ENCODE measurements at places on chromosomes 11 and 22.

GRCh38 chr11:19880088-19880345, 167.4 kb downstream of the NAV2 start:
- no peak for DNase-seq

DNA sequence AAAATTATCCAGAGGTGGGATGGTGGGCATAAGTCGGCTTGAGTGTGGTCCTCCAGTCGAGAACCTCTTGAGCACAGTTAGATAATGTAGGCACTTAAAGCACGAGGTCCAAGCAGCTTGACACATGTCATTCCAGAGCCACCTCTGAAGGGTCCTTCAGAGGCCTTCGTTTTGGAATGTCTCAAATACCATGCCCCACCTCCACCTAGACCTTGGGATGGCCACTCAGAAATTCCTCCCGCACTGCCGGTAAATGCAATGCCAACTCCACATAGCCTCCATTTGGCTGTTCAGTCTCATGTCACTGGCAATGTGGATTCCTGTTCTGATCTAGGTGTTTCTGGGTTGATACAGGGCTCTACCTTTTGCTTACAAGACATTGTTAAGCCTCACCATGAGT, 43.9 kb downstream of the BDNF start:
- no peak for DNase-seq

GRCh38 chr11:109765709-109766311, 327.4 kb upstream of the ZC3H12C start:
- no peak for DNase-seq

DNA sequence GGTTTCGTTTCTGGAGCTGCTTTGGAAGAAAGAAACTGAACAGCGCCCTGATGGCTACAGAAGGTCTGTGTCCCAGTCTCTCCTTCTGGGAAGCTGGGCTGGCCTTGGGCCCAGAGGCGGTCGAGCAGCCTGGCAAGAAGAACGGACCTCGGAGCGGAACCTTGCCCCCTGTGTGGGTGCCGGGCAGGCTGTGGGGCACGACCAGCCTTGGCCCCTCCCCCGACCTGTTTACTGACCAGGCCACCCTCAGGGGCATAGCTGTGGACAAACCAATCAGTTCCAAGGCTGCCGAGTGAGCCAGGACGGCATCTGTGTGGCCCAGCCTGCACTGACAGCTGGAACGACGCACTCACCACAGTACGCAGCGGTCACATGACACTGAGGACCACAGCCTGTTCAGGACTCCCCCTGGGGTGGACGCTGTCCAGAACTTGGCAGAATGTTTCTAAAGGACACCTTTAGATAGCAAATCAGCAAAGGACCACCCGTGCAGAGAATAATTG, 7.2 kb downstream of the PIM3 start:
- no peak for DNase-seq

DNA sequence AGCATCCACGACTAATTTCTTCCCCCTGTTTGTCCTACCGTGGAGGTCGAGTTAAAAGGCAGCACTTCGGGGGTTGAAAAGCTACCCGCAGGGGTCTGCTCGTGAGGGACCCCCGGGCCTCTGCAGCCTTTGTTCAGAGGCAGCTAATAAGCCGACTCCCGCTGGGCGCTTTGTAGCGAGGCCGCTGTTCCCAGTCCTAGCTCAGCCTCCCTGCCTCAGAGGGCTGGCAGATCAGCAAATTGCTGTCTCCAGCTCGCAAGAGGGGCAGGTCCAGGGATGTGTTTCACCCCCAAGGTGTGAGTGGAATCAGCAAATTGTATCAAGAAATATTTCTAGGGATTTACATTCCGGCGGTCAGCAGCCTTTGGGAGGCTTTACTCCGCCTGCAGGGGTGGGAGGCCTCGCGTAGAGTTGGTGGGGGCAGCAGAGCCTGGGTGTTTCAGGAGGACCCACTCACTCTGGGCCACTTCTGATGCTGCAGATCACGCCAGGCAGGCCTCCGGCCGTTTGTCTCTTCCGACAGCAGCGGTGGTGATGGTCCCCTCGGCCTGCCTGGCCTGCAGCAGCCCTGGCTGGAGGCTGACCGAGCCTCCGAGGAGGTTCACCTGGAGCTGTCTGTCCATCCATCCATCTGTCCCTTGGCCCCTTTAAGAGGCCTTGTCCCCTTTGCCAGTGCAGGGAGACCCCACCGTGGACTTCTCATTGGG, 21.6 kb upstream of the KCNQ1OT1 start:
- DNase-seq: no peak

Data from hematopoietic multipotent progenitor cell treated with erythropoietin and hydrocortisone succinate and interleukin-3 and kit ligand, for 8 days (in vitro differentiated cells).